Muscle of leg (tissue), 16 donors: ENCODE measurements at places on chromosomes 11 and 22.

DNA sequence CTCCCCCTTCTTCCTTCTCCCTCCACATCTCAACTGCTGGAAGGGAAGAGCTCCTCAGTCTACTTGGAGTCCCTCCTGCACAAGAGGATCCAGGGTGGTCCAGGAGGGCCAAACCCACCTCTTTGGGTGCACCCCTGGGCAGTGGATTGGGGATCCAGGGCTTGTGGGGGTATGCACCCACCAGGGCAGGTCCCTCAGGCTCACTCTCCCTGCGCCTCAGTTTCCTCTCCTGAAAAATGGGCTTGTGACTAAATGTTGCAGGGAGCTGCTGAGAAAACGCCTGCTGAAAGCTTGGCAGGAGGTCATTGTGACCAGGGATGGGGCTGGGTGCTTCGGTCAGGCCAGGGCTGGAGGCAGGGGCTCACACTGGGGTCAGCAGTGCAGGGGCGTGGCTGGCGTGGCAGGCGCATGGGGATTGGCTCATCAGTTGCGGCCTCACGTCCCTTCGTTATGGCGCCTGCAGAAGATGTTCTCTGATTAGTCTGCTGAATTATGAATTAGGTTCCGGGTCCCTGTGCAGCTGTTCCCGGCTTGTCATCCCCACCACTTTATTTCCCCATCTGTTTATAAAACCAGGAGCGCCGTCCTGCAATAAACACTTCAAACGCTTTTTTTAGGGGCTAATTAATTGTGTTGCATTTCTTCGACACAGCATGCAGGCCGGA, 25.7 kb upstream of the CCDC188 start:
- no peak for DNase-seq
- H3K4me1 ChIP-seq: peaks cover 21% of the 10 kb centered on the region
- no peak overlapping the region for H3K4me3 ChIP-seq
- no peak overlapping the region for H3K27ac ChIP-seq

GRCh38 chr11:69940246-69940610, 121.0 kb upstream of the FGF3 start:
- DNase-seq: no peak
- H3K4me1 ChIP-seq: peaks cover 4% of the 10 kb centered on the region
- no peaks in the 10 kb centered on the region for H3K36me3 ChIP-seq
- peaks cover 9% of the 10 kb centered on the region for H3K27me3 ChIP-seq
- H3K4me3 ChIP-seq: no peak overlapping the region

- H3K36me3 ChIP-seq: peaks cover 23% of the 10 kb centered on the region
- no peaks in the 10 kb centered on the region for H3K27me3 ChIP-seq
- DNase-seq: no peak
- peak overlapping the region; percentile 74 for H3K4me3 ChIP-seq
Observed at GRCh38 chr11:119121811-119122124, 388 bp downstream of the HINFP start.

DNA sequence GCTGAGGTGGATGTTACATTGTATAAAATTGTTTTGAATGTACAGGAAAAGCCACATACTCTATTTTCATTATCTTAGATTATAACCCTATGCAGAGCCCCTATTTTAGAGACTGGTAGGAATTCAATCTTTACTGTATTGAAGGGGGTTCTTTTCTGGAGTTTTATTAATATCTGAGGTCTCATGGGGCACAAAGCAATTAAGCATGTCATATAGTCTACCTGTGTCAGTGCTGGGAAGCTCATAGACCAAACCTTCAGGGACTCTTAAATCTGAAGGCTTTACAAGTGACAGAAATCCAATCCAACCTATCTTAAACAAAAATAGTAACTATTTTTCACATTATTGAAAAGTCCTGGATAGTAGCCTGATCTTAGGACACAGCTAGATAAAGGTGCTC, 733.7 kb downstream of the NELL1 start:
- no peaks in the 10 kb centered on the region for H3K36me3 ChIP-seq
- DNase-seq: no peak
- H3K27me3 ChIP-seq: no peaks in the 10 kb centered on the region
- H3K27ac ChIP-seq: no peak overlapping the region
- H3K4me3 ChIP-seq: no peak overlapping the region

DNA sequence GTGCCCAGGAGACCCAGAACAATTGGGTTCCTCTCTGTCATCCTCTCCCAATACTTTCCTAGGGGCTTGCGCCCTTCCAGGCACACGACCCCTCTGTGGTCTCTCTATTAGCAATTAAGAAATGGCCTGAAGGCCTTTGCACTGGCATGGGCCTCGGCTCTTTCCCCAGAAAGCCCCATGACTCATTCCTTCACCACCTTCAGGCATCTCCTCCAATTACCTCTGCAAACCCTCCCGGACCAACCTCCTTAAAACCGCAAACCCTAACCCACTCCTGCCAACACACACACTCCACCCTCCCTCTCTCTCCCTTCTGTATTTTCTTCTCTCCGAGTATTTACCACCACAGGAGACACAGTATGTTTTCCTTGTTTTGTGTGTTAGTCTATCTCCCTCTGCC, 36.7 kb downstream of the LARGE1 start:
- H3K27me3 ChIP-seq: no peaks in the 10 kb centered on the region
- no peak for DNase-seq
- peaks cover 9% of the 10 kb centered on the region for H3K4me1 ChIP-seq
- H3K27ac ChIP-seq: no peak overlapping the region
- no peak overlapping the region for H3K4me3 ChIP-seq
